ENCODE measurements at places on chromosomes 4 and X.

- DNase-seq, result no peak
These were observed 1552.6 kb downstream of the C4orf33 start for GRCh38 chr4:130648570-130648969.

- no peak for DNase-seq
These were observed 12.5 kb upstream of the SEL1L3 start for GRCh38 chr4:25875281-25875745.

DNA sequence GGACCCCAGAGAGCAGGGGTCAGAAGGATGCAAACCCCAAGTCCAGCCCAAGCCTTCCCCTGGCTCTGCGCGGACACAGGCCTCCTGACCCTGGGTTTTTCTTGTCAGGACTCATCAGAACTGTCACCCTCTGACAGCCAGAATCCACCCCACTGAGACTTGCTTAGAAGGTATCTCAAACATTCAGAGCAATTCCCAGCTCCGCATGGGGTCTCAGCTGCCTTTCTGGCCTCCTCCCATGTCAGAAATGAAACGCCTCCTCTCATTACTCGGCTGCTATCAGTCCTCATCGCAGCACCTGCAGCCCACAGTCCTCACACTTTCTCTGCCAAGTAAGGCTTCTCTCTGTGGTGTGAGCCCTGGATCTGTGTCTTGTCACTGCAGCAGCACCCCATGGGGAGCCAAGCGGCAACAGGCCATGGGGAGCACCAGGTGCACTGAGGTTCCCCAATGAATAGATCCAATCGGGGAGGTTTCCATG lies 97.8 kb downstream of the WFS1 start:
- DNase-seq, result no peak

GRCh38 chrX:138928737-138929459 lies 217.4 kb upstream of the FGF13 start:
- DNase-seq, result no peak

DNA sequence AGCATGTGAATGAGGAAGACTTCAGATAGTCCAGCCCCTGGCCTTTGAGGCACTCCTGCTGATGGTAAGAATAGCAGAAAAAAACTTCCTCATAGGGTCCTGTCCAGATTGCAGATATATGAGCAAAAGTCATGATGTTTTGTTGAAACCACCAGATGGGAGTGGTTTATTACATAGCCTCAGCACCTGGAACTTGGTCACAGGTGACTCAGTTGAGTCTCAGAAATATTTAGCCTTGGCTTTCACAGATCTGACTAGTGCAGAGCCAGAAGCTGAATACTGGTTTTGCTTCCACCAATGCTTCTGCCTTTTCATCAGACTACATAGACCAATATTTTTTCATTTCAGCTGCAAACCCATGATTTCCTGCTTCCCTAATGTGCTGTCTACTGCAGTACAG lies 994.9 kb upstream of the SLIT2 start:
- DNase-seq, result no peak

- DNase-seq, result no peak
These were observed 253.6 kb downstream of the SLC39A8 start for GRCh38 chr4:102091656-102092055.

DNA sequence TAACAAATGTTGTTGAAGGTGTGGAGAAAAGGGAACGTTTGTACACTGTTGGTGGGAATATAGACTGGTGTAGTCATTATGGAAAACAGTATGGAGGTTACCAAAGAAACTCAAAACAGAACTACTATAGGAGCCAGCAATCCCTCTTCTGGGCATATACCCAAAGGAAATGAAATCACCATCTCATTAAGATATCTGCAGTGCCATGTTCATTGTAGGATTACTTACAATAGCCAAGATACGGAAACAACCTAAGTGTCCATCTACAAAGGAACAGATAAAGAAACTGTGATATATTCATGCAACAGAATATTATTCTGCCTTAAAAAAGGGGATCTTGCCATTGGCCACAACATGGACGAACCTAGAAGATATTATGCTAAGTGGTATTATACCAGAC lies 22.2 kb downstream of the APBB2 start:
- no peak for DNase-seq

DNA sequence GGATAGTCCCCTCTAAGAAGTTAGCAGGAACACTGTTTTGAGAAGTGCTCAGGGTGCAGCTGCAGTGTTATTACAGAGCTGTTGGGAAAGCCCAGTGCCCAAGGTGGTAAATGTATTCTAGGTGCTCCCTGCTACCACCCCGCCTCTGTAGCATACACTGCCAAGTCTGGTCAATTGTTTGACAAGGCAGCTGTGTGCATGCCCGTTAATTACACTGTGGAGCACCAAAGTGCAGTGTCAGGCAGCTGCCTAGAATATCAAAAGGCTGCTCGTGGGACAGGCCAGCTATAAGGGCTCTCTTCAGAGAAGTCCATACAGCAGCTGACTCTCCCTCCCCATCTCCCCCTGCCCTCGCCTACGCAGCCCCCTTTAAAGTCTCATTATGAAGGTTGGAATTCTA lies 99.9 kb upstream of the KLHL13 start:
- no peak for DNase-seq

DNA sequence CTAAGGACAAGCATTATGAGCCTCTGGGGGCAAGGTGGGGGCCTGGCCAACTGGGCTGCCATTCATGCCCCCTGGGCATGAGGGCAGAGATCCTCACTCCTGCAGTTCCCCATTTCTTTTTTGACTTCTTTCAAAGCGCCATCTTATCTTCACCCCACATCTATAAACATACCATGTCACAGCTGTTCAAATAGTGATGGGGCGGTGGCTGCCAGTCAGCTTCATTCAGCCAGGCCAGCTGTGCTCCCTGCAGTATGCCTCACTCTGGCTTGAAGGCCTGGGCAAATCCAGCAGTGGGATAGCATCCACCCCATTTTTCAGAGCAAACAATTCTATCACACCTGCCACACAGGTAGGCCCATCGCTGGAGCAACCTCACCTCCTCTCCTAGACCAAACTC lies 85.5 kb downstream of the NHSL2 start:
- DNase-seq, result no peak

DNA sequence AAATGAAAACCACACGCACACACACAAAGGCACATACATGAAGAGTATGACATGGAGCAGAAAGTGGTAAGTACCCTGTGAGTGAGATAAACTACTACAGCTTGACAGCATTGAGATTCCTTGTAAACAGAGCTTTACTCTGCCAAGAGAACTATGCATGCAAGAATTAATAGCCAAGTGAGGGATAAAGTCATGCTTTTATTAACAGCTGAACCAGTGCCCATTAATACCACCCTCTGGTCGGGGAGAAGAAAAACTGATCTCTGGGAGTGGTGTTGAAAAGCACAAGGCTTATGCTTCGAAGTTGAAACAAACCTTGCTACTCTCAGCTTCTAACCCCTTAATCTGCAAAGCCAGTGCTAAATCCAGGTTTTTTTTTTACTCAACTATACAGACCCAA lies 95.9 kb upstream of the C1QTNF7 start:
- no peak for DNase-seq

DNA sequence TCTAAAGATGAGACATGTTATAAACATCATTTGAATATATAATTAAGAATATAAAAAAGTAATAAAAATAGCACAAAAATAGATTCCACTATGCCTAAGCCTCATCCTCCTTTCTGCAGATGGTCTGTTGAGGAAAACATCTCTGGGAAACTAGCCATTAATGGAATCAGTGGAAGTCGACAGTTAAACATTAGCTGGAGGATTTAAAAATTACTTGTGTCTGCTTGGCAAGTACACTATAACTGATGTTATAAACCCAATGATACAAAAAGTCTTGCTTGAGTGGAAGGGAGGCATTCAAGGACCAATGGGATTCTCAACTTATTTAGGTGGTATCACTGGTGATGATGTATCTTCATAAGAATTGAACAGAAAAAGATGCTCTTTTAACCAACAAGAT lies 1598.3 kb downstream of the PCDH18 start:
- DNase-seq, result no peak

DNA sequence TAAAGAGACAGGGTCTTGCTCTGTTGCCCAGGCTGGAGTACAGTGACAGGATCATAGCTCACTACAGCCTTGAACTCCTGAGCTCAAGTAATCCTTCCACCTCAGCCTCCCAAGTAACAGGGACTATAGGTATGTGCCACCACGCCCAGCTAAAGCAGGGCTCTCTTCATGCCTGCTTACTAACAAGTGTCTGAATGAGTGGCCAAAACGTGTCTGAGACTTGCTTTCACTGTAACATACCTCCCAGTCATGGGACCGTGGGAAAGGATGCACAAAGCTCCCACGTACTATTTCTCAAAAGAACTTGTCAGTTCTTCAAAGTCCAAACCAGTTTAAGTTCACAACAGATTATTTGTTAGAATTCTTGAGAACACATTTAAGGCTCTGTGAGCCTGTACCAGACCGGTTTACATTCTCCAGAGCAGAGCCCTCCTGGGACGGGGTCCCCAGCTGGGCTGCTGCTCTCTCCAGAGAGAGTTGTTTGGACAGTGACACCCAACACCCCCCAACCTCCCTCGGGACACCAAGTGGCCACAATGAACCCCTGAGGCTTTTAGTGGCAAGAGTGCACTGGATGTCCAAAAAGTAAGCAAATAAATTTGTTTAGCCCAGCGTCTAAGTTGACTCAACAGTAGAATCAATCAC lies 24.1 kb downstream of the SH3KBP1 start:
- DNase-seq, result no peak

DNA sequence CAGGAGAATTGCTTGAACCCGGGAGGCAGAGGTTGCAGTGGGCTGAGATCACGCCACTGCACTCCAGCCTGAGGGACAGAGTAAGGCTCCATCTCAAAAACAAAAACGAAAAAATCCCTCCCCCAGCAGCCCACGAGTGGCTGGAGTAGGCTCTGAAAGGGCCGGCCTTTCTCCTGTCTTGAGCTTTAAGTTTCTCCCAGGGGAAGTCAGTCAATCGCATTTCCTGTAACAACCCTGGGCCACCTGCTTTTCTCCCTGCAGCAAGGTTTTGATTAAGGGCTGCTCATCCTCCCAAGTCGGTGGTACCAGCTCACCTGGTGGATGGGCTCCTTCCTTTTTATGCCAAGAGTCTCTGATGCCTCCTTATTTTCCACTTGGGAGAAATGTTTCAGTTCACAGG lies 2.0 kb upstream of the NYX start:
- no peak for DNase-seq

GRCh38 chr4:109912706-109913595 lies at the start of gene EGF:
TSS of gene EGF (plus strand) at chr4:109912883. CDS start at chr4:109913336, 453 bp downstream.
- no peak for DNase-seq

GRCh38 chr4:119581190-119581873 lies 47.3 kb downstream of the PDE5A start:
- DNase-seq, result no peak

GRCh38 chrX:138691186-138691585 lies 20.3 kb downstream of the FGF13 start:
- no peak for DNase-seq

DNA sequence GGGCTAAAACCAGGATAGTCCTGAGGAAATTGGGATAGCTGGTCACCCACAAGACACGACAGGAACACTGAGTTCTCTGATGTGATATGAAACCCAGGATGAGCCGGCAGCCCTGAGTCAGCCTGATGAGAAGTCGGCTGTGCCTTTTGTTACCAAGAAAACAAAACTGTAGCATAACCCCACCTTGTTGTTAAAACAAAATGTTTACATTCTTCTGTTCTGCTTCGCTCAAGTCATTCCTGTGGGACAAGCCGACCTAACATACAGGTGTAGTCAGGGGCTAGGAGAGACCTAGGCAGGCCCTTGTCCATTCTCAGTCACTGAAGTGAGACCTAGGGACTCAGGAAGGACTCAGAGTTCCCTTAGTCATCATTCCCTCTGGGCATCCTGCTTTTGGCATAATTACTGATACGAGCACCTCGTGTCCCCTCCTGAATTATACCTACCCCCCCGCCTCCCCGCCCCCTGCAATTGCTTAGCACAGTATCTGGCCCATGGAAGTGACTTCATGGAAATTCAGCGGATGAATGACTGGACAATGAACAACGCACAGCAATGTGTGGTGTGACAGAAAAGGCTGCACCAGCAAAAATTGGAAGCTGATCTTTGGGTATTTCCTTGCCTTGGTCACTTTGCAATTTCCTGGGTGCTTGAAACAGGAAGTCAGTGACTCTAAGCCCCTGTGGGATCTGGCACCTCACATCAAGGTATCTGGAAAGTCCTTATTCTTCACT lies 31.9 kb upstream of the TLR2 start:
- DNase-seq, result no peak

DNA sequence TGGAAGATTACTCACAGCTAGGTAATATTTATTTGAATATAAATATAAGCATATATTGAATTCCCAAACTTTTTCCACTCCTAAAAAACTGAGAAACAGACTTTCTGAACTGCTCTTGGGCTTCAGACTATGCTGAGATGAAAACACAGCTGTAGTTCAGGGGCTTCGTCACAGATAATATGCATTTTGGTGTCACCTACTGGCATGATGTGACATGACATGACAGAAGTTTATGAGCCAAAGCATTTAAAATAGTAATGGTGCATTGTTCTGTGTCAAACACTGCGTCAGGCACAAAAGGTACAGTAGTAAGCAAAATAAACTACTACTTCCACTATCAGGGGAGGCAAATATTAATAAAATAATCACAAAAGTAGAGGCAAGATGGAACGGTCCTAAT lies 171.3 kb downstream of the BTC start:
- DNase-seq, result peak; percentile 11

DNA sequence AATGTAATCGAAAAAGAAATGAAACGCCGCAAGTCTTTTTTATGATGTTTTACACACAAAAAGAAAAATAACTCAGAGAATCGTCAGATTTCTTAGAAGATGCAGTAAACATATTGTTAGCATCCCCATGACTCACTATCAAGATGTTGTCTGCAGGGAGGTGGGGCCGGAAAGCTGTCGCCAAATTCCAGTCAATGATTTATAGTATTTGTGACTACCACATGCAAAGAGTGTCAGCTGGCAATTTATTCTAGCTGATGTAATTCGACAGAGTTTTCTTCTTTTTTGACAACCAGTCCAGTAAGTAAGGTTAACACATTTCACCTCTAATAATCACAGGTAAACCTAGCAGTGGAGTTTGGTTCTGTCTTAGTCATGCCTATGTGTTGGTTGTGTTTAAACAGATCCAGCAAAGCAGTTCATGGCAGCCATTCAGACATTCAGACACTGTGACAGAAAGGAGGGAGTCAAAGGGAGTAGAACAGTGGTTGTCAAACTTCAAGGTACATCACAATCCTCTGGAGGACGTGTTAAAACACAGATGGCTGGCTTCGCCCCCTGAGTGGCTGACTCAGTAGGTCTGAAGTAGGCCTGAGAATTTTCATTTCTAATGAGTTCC lies 19.8 kb upstream of the PPP1R2C start:
- DNase-seq, result no peak
